Stimulated activated CD4-positive, alpha-beta T cell treated with anti-CD3 and anti-CD28 coated beads, Interleukin-4, amount 100 ng/mL, for 48 hours (primary cell): ENCODE measurements at places on chromosomes 2 and 18.

GRCh38 chr18:22228976-22229375 is 59.6 kb downstream of the GATA6 start:
- DNase-seq, result no peak

DNA sequence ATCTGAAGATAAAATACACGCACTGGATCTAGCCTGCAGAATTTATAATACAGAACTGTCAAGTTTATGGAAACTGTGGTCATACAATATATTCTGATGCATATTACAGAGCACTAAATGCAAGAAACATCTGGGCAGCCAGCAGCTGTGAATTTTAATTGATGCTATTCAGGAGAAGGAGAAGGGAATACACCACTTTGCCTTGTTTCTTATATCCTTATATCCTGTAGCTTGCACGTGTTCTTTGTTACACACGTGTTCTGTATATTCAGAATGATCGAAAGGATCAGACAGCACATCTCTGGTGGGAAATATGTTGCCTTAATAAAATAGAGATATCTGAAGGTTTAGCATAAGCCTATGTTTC is 335.8 kb downstream of the AGPS start:
- DNase-seq, result no peak

DNA sequence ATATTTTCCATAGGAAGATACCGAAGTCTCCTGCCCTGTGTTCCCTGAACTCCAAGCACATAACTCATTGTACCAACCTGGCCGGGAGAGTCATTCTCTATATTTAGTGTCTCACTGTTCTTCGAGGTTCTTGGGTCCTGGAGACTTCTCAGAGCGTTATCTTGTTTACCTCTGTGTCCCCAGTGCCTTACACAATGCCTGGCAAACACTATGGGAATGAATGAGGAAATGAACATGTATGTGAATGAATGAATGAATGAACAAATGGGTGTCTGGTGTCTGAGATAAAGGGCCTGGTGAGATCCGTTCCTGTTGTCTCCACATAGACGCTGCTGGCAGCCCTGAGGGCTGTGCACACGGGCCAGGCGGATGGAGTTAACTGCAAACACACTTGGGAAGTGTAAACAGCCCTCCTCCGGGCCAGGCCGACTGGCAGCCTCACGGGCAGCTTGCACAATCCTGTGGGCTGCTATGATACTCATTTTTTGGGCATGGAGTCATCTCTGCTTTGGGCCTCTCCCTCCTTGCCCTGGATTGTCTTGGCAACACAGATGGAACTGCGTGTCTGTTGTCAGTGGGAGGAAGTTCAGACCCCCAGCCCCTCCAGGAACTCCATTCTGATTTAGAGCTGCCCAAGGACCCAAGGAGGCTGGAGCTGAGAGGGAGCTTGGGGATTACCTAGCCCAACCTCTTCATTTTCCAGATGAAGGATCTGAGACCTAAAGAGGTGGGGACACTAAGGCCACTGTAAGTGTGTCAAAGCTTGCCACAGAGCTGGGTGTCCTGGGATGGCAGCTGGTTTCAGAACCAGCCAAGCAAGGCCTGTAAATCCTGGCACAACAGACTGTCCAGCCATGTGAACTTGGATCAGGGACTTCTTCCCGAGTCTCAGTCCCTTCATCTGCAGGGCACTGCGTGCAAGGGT is 124.4 kb downstream of the INHBB start:
- no peak for DNase-seq

DNA sequence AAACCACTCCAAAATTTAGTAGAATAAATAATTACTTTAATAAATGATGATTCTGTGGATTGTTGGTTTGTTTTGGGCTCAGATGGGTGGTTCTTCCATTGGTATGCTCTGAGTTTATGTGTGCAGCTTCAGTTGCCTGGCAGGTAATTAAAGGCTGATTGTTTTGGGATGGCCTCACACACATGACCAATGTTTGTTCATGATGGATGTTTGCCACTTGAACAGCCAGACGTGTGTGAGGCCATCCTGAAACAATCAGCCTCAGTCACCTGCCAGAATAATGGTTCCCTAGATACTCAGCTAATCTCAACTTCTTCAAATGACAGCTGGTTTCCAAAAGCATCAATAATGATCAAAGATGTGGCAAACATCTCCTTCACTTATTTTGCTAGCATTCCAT is 352.5 kb upstream of the GULP1 start:
- DNase-seq, result no peak

DNA sequence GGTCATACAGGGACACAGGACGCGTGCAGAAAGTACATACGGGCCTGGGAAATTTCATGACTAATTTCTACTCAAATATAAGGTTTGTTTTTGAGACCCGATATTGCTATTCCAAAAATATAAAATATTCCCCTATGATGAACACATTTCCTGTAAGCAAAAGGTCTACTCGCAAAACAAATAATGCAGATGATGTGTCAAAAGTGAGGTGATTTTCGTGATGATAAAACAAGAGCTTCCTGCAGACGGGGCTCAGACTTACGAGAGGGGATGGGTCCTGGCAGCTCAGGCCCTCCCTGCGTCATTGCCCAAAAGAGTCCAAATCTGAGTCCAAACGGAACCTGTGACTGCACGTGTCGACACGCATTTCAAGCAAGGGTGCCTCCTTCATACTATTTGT is 62.7 kb downstream of the MBP start:
- no peak for DNase-seq

DNA sequence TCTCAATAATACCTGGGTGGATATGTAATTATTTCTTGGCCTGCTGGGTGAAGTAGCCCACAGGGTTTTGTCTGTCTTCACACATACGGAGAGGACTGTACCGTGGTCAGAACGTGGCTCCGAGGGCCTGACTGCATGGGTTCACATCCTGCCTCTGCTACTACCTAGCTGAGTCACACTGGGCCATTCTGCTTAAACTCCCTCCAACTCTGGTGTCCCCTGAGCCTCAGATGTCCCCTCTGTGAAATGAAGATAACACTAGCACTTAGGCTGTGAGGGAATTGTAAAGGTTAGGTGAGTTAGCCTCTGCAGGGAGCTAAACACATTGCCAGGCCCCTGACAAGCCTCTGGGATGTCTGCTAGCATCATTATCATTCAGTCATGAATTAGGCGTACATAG is 120.1 kb upstream of the NABP1 start:
- DNase-seq, result no peak

DNA sequence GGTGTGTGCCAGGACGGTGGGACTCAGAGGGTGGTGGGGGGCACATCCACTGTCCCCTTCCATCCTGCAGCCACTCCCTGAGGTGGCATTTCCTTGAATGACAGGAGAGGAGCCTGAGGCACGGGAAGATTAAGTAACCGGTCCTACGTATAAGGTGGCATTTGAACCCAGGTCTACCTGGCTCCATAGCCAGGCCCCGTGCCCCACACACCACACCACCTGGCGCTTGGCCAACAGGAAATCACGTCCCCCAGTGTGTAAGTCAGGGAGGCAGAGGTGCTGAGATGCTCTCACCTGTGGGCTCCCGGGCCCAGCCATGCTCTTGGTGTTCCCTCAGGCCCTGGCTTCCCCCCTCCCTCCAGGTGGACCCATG is 53.7 kb downstream of the HPCAL1 start:
- DNase-seq, result no peak

- no peak for DNase-seq
Observed at GRCh38 chr2:124540805-124541204, 515.7 kb downstream of the CNTNAP5 start.

GRCh38 chr18:50038448-50038847 is 156.5 kb downstream of the MYO5B start:
- DNase-seq, result no peak

DNA sequence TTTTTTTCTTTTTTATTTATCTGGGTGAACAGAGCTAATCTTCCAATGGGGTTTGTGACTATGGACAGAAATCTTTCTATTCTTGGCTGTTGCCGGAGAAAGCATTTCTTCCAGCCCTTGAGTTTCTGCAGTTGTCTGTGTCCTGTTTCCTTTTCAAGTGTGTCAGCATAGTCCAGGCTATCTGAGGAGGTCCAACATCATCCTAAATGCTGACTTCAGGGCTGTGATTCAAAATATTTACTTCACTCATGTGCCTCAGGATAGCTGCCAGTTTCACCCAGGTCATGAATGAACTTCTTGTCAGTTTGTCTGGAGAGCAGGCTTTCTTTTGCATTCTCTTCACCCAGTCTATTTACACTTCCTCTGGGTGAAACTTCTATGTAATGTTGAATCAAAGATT is 27.9 kb downstream of the ITGAV start:
- no peak for DNase-seq

- DNase-seq, result no peak
Observed at GRCh38 chr2:105675841-105676240, 68.9 kb upstream of the NCK2 start.

DNA sequence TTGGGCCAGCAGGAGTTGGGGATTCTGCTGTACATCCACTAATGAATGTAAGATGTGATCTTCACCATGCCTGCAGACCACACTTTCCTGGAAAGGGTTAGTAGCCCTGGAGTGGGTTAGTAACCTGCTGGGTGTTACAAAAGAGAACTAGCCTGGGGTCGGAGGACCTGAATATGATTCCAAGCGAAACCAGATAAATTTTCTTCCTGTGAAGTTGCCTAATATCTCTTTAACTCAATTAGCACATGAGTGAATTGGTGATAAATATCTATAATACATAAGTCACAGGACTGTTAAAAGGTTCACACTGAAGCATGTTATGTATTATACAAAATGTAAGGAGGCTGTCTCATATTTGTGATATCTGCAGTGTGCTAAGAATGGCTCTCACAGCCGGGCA is 291.0 kb downstream of the CNTNAP5 start:
- no peak for DNase-seq

- DNase-seq, result no peak
Observed at GRCh38 chr18:7735626-7736175, 168.6 kb downstream of the PTPRM start.

DNA sequence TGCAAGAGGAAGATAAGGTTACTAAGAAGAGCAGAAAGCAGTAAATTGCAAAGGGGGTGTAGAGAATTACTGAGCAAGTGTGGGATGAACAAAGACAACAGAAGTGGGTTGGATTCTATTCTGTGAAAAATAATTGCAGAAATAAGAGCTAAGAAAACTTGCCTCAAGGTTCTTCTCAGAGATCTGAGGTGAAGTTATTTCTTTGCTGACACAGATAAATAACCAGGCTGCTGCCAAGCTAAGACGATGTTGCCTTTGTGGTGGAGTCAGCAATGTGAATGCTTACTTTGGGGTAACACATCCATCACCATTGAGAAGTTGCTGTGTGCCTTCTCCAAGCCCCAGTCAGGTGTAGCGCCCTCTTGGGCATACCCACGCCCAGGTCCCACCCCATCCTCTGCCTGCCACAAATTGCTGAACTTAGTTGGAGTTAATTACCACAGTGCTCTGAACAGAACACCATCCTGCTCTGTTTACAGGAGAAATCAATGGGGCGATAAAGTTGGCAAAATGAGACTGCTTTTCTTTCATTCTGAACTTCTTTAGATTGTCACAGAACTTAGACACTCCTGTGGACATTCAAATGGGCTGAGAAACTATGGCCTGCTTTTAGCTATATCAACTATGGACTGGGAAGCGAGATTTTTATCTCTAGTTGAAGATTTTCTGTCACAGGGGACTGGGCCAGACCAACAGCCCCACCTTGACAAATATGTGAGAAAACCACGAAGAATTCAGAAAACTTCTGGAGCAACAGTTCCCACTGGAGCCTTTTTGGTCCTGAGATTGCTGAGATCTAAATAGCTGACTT is 283.6 kb downstream of the TMX3 start:
- DNase-seq, result no peak

- DNase-seq, result no peak
Observed at GRCh38 chr2:47336259-47337238, 66.4 kb upstream of the MSH2 start.

DNA sequence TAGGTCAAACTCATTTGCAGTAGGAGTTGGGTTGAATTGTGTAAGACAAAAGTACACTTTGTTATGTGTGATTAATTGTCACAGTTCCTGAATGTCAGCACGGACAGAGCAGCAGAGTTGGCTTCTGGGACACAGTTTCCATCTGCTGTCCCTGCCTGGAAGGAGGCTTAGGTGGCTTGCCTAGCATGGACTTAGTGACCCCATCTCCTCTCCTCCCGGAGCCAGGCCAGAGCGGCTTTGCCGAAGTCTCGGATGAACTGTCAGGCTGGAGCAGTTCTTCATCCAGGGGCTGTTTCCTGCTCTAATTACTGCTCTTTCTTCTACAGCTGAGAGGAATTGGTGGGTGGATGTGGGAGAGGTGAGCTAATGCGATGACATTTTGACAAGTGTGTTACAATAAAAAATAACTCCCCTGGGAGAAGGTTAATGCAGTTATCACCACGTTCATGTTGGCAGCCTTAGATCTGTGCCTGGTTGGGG is 102.0 kb downstream of the SH3RF3 start:
- DNase-seq, result no peak

DNA sequence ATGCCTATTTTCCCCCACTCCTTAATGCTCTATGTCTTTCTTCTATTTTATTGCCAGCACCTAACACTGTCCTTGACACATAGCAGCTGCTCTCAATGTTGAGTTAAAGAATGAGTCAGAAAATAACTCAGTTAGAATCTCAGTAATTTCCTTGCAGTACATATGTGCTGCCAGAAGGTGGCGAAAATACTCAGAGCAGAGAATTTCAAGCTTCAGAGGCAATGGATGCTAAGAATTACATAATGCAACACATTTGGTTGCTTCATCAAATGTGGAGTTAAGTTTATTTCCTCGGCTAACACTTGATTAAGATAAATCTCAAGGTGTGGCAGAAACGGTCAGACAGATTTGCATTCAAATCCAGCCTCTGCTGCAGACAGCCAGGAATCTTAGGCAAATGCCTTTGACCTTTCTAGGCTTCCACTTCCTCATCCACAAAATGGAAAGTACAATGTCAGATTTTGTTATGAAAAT is 105.6 kb downstream of the VSNL1 start:
- DNase-seq, result peak; percentile 18

DNA sequence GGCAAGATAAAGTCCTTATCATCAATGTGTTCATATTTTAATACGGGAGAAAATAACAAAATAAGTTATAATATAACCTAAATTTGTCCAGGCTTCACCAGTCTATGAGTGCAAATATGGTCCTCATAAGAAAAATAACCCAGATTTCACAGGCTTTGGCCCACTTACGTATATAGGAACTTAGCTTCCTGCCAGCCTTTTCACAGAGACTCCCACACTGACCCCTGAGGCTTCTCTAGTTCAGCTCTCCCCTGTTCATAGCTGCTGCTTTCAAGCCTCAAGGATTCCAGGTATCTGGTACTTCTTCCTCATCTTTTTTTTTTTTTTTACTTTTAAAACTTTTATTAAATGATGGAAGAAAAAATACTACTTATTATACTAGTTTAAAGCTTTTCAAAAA is 74.9 kb upstream of the PELI1 start:
- DNase-seq, result no peak

GRCh38 chr2:231632559-231633142 is 40.0 kb downstream of the TEX44 start:
- DNase-seq, result no peak
